Glutamatergic neuron (in vitro differentiated cells): ENCODE measurements at places on chromosomes 16 and 17. TPM values are rescaled to one million over a fixed set of nuclear protein-coding genes. Genes with fewer than 3 reads are reported as not detected.

DNA sequence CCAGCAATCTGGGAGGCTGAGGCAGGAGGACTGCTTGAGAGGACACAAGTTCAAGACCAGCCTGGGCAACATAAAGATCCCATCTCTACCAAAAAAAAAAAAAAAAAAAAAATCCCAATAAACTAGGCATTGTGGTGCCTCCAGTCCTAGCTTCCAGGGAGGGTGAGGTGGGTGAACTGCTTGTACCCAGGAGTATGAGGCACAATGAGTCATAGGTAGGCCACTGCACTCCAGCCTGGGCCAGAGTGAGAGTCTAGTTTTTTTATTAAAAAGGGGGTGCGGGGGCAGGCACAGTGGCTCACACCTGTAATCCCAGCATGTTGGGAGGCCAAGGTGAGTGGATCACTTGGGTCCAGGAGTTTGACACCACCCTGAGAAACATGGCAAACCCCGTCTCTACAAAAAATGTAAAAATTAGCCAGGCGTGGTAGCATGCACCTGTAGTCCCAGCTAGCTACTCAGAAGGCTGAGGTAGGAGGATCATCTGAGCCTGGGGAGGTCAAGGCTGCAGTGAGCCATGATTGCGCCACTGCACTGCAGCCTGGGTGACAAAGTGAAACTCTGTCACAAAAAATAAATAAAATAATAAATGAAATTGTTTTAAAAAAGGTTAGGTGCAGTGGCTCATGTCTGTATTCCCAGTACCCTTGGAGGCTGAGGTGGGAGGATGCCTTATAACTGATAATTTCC is 7.8 kb upstream of the CHST6 start:
- H3K27ac ChIP-seq = no peak overlapping the region
- no peaks in the 10 kb centered on the region for H3K36me3 ChIP-seq
- no peaks in the 10 kb centered on the region for H3K4me1 ChIP-seq
- H3K4me3 ChIP-seq = no peak overlapping the region
- no peaks in the 10 kb centered on the region for H3K27me3 ChIP-seq
- DNase-seq = no peak

DNA sequence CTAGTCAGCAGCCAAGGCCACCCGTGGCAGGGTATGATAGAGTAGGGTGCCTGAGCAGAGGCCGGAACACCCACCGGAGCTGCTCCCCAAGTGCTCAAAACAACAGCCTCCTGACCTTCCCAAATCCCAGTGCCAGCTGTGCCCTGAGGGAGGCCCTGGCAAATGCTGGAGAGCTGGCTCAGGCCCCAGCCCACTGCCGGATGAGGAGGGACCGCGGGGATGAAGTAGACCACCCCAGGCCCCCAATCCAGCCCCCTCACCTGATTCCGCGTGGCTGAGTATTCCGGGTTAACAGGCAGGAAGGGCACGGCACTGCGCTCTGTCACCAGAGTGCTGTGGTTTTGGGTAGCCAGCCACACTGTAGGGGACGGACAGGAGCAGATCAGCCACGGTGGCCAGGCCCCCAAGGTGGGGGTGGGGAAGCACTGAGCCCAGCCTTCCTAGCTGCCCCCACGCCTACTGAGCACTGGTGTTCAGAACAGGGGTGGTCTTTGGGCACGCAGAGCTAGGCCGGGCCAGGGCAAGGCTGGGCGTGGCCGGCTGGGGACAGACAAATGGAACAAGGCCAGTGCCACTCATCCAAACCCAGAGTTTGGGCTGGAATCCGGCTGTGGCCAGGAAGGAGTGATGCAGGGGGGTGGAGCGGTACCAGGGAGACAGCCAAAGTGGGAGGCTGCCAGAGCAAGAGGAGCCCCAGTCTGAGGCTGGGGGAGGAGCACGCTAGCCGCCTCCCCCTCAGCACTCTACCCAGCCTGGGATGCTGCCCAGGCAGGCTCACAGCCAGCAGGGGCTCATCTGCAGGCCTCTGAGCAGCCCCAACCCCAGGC is 9.1 kb downstream of the TP53I13 start:
- H3K27me3 ChIP-seq = peaks cover 17% of the 10 kb centered on the region
- no peaks in the 10 kb centered on the region for H3K36me3 ChIP-seq
- H3K27ac ChIP-seq = no peak overlapping the region

- DNase-seq = no peak
- peak overlapping the region; percentile 82 for H3K4me3 ChIP-seq
- no peak overlapping the region for H3K27ac ChIP-seq
- H3K4me1 ChIP-seq = peaks cover 17% of the 10 kb centered on the region
- H3K36me3 ChIP-seq = peaks cover under 1% of the 10 kb centered on the region
These were observed 12.8 kb upstream of the CBX8 start for GRCh38 chr17:79809530-79810129.

GRCh38 chr16:88442727-88443576 is 10.1 kb upstream of the ZFPM1 start:
- no peaks in the 10 kb centered on the region for H3K36me3 ChIP-seq
- peak; percentile 91 for DNase-seq
- H3K27ac ChIP-seq = no peak overlapping the region
- H3K4me3 ChIP-seq = no peak overlapping the region

- peaks cover 7% of the 10 kb centered on the region for H3K4me1 ChIP-seq
- no peak overlapping the region for H3K4me3 ChIP-seq
- DNase-seq = no peak
- no peak overlapping the region for H3K27ac ChIP-seq
- no peaks in the 10 kb centered on the region for H3K36me3 ChIP-seq
These were observed 139.2 kb downstream of the TOX3 start for GRCh38 chr16:52407778-52408177.

DNA sequence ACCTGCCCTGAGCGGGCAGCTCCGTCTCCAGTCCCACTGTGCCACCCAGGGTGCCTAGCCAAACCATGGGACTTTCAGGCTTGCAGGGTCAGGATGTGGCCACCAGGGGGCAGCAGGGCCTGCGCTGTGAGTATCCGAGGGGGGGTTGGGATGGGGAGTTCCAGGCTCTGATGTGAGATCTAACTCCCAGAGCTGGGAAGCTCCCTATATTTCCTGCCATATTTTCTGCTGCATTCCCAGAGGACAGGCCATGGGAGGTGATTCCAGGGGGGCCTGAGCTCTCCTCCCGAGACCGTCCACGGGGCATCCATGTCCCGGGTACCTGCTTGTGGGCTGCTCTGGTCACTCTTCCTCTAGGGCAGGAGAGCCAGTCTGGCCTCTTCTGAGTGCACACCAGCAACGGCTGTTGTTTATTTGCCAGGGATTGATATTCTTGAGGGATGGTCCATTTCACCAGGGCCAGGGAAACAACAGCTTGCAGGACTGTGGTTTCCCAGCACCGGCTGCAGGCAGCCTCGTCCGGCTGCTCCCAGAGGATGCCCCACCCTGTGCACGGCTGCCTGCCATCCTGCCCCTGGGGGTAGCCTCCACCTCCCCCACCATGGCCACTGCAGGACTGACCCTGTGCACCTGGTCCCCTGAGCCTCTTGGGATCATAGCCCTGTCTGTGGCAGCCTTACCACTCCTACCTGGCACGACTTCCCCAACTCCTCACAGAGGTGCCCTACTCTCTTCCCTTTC is 1.2 kb downstream of the GPR142 start:
- H3K27me3 ChIP-seq = peaks cover 19% of the 10 kb centered on the region
- no peaks in the 10 kb centered on the region for H3K36me3 ChIP-seq
- H3K4me1 ChIP-seq = peaks cover 23% of the 10 kb centered on the region

- H3K27me3 ChIP-seq = no peaks in the 10 kb centered on the region
- DNase-seq = no peak
- H3K4me3 ChIP-seq = no peak overlapping the region
These were observed 191.0 kb downstream of the SPECC1 start for GRCh38 chr17:20200016-20200795.

- DNase-seq = no peak
- H3K36me3 ChIP-seq = no peaks in the 10 kb centered on the region
- no peak overlapping the region for H3K27ac ChIP-seq
- H3K4me3 ChIP-seq = no peak overlapping the region
- no peaks in the 10 kb centered on the region for H3K4me1 ChIP-seq
These were observed 5.8 kb downstream of the TMEM231 start for GRCh38 chr16:75550211-75550662.

- H3K4me1 ChIP-seq = peaks cover 35% of the 10 kb centered on the region
- H3K4me3 ChIP-seq = peak overlapping the region; percentile 20
- no peaks in the 10 kb centered on the region for H3K36me3 ChIP-seq
These were observed 21.3 kb downstream of the MBTPS1 start for GRCh38 chr16:84095466-84095865.

- peaks cover 2% of the 10 kb centered on the region for H3K27me3 ChIP-seq
- H3K27ac ChIP-seq = no peak overlapping the region
These were observed 148.6 kb downstream of the SHISA6 start for GRCh38 chr17:11389583-11389982.

DNA sequence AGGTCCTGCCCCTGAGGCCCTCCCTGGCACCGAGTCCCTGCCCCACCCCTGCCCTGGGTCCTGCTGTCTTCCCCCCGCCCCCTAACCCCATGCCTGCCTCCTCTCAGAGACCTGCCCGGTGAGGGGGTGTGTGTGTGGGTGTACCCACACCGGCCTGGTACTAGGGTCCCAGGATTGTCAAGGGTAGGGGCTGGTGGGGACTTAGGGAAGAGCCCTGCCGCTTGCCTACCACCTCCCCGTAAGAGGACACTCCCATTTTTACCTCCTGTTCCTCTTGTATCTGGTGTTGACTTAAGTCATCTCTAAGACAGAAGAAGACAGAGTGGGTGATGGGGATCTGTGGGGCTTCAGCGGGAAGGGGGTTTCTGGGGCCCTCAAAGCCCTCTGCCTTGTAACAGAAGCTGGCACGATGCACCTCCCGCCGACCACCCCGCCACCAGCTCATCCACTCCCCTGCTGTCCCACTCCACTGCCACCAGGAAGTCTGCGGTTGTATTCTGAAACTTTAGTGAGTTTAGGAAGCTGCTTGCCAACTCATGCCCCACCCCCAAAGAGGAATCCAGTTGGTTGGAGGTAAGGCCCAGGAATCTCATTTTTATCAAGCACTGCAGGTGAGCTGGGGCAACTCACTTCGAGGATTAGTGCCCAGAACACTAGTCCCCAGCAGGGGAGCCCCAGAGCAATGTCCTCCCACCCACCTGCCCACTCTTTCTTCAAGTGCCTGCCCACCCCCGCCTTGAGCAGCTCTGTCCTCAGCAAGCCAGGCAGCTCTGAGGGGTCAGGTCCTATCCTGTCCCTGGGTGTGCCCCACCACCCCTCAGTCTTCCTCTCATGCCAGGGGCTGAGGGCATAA is 5.6 kb downstream of the SPATA32 start:
- H3K4me3 ChIP-seq = no peak overlapping the region
- H3K27ac ChIP-seq = no peak overlapping the region
- DNase-seq = no peak
- no peaks in the 10 kb centered on the region for H3K36me3 ChIP-seq
- no peaks in the 10 kb centered on the region for H3K4me1 ChIP-seq

- no peak for DNase-seq
- H3K27me3 ChIP-seq = no peaks in the 10 kb centered on the region
- no peaks in the 10 kb centered on the region for H3K36me3 ChIP-seq
- H3K27ac ChIP-seq = no peak overlapping the region
- no peak overlapping the region for H3K4me3 ChIP-seq
These were observed 43.8 kb upstream of the CDH13 start for GRCh38 chr16:82582975-82583374.

- peaks cover 27% of the 10 kb centered on the region for H3K4me1 ChIP-seq
- H3K27me3 ChIP-seq = peaks cover 15% of the 10 kb centered on the region
- H3K4me3 ChIP-seq = peak overlapping the region; percentile 59
- no peaks in the 10 kb centered on the region for H3K36me3 ChIP-seq
These were observed 24.2 kb downstream of the CRISPLD2 start for GRCh38 chr16:84844049-84844350.

DNA sequence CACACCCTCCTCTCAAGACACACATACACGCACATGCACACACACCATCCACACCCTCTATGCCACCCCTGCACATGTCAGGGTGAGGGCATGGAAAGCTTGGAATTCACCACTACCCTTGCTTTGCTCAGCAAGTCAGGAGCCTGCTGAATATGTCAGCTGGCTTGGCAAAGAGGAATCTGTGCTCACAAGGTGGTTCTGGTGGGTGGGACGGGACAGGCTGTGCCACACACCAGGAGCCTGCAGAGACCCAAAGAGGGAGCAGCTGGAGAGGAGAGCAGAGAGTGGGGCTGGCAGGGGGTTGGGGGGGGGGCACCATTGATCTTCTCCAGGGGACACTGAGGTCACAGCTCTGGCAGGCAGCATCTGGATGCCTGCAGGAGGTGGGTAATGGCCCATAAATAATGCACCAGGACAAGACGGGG is 48.7 kb upstream of the NDRG4 start:
- H3K27ac ChIP-seq = no peak overlapping the region
- DNase-seq = no peak
- no peak overlapping the region for H3K4me3 ChIP-seq
- H3K4me1 ChIP-seq = peaks cover 3% of the 10 kb centered on the region

GRCh38 chr16:4920826-4921225 is 16.1 kb downstream of the PPL start:
- H3K36me3 ChIP-seq = no peaks in the 10 kb centered on the region
- H3K4me1 ChIP-seq = no peaks in the 10 kb centered on the region
- no peak overlapping the region for H3K27ac ChIP-seq
- H3K4me3 ChIP-seq = no peak overlapping the region
- no peak for DNase-seq

- DNase-seq = no peak
- no peak overlapping the region for H3K27ac ChIP-seq
- H3K4me1 ChIP-seq = peaks cover 2% of the 10 kb centered on the region
- no peaks in the 10 kb centered on the region for H3K36me3 ChIP-seq
These were observed 39.2 kb downstream of the NDE1 start for GRCh38 chr16:15689290-15689689.

DNA sequence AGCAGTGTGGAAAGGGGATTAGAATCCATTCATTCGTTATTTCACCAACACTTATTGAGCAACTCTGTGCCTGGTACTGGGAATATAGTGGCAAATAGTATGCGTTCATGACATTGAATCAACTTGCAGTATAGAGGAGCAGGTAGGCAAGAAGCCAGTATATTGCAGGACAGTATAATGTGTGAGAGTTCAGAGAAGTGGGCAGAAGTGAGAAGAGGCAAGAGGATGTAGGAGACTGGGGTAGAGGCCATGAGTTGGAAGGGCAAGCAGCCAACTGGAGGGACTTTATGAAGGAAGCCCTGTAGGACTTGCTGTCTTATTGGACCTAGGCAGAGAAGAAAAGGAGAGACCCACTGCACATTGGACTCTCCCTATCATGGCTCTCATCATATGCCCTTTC is 12.3 kb downstream of the HSD17B2 start:
- no peak overlapping the region for H3K27ac ChIP-seq
- no peak for DNase-seq
- peaks cover 1% of the 10 kb centered on the region for H3K27me3 ChIP-seq
- H3K36me3 ChIP-seq = no peaks in the 10 kb centered on the region

DNA sequence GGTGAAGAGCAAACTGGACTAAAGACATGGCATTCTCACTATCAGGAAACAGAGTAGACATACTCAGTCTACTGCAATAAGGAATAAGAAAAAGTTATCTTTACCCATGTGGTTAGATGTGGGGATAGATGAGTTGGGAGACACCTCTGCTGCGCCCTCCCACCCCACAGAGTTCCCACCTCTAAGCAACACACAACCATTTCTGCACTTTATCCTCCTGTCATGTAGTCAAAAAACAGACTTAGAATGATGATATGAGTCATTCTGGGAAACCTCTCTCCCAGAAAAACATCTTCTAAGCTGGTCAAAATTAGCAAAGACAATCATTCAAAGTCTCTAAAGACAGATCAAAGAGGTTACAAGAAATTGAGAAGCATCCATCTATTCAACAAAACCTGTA is 94.9 kb downstream of the CACNG1 start:
- no peaks in the 10 kb centered on the region for H3K36me3 ChIP-seq
- no peak overlapping the region for H3K27ac ChIP-seq
- H3K27me3 ChIP-seq = no peaks in the 10 kb centered on the region
- H3K4me3 ChIP-seq = no peak overlapping the region

The ENKD1 gene
- total RNA-seq = 19.0 TPM

The RPL13 gene
- 893 TPM for total RNA-seq

The KRT37 gene
- total RNA-seq = not detected

The RBFOX1 gene
- total RNA-seq = 30.5 TPM

The CRK gene
- 46.4 TPM for total RNA-seq

The TLCD3B gene
- 253 TPM for total RNA-seq

The NAGS gene
- 0.49 TPM for total RNA-seq

The HS3ST4 gene
- 1.1 TPM for total RNA-seq

The SRCIN1 gene
- 20.8 TPM for total RNA-seq

The PRAC2 gene
- total RNA-seq = not detected

The MYOCD gene
- total RNA-seq = not detected
